Spleen (tissue), 13 donors: ENCODE measurements at places on chromosomes 13 and 19.

GRCh38 chr13:82259284-82259683 lies 1623.0 kb downstream of the SLITRK1 start:
- no peak for DNase-seq

DNA sequence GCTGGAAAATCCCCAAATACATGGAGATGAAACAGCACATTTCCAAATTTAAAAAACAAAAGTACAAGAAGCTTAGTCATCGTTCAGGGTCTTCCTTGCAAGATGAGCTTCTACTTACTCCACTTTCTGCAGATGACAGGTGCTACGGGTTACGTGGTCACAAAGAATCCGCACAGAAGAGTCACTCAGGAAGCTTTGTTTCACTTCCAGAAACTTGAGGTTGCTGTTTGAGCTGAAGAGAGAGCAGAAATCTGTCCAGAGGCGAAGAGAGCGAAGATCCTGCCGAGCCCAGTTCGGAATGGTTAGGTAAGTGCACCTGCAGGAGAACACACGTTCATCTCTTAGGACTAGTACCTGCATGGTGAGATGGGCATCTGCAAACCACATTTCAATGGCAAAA lies 9.4 kb downstream of the NLRP7 start:
- DNase-seq, result no peak

- no peak for DNase-seq
Observed at GRCh38 chr19:45509692-45510015, 2.4 kb downstream of the VASP start.

GRCh38 chr19:45153339-45154063 lies 7.3 kb downstream of the NKPD1 start:
- no peak for DNase-seq

GRCh38 chr13:42874221-42874620 lies 92.8 kb downstream of the FAM216B start:
- DNase-seq, result no peak

DNA sequence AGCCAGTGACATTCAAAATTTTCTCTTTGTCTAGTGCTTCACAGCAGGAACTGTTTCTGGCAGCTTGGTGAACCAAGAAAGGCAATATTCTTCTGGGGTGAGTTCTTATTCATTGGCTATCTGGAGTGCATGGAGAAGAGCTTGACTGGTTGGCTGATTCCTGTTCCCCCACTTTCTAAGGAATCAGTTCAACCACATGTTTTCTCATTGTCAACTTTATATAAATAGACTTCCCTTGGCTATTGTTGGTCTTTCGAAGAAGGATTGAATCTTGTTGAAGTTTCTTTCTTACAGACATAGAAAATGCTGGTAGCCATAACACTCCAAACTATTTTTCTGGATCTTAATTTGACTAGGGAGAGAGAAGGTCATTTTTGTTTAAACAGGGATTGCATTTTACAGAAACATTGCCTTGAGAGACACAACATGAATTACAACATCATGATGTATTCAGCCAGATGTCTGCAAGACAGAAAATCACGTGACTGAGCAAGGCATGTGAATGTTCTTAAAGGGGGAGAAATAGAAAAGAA lies 85.2 kb downstream of the EDNRB start:
- DNase-seq, result no peak

- no peak for DNase-seq
Observed at GRCh38 chr19:18137657-18138339, 15.2 kb upstream of the PIK3R2 start.

- no peak for DNase-seq
Observed at GRCh38 chr19:10206226-10206885, 11.6 kb upstream of the DNMT1 start.

DNA sequence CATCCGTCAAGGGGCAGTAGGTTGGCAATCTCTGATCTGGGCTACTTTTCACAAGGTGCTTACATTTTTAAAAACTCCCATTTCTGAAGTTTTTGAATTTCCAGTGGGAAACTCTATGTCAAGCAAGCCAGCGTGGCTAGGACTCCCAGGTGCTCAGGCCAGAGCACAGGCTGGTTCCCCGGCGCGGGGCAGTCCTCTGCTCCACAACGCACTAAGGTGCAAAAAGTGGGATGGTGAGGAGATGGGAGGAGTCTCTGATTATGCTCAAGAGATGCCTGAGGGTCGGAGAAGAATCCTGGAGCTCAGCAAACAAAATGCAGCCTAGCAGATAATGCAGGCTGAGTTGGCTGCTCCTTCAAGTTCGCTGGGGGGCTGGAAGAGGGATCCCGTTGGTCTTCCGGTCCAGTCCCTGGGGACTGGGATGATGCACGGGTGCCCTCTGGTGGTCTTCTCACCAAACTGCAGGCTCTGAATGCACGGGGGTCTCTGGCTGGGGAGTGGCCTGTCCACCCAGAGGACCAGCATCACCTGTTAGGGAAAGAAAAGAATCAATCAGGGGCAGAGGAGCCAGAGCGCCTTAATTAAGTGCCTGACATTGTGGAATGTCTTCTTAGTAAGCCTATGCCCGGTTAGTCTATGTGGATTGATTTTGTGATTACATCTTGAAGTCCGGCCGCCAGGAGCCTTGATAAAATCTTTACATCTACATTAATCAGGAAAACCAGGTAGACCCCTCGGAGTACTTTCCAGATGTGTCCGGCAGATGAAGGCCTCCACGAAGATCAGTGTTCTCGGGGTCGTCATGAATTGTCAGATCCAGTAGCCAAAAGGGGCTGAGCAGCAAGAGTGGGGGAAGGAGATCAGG lies 244.4 kb upstream of the MAB21L1 start:
- no peak for DNase-seq

DNA sequence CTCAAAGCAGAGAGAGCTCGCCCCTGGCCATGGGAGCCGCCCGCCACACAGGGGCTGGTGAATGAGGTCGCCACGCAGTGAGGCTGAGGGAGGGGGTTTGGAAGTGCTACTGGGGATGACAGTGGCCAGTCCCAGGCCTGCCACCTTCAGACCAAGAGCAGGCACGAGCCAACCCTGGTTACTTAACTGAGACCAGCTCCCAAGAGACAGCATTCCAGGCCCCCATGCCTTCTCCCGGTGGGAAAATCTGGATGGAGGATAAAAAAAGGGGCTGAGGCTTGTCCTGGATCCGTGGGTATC lies 43.3 kb downstream of the RAB20 start:
- DNase-seq, result no peak

- no peak for DNase-seq
Observed at GRCh38 chr13:85693889-85694511, 105.2 kb downstream of the SLITRK6 start.

GRCh38 chr13:52896827-52897659 lies 48.6 kb upstream of the PCDH8 start:
- DNase-seq, result no peak

DNA sequence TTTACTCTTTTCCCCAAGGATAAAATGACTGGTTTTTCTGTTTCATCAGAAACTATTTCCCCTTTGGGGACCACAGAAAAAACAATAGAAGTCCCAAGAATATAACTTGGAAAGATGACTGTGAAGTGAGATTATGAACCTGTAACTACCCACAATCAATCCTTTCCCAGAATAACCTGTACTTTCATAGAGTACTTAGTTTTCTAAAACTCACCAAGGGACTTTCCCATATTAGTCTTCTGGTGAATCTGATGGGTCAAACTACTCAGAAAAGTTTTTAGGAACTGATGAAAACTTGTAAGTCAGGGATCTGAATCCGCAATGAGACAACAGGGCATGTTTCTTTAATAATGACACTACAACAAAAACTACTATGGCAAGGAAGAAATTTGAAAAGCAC lies 62.6 kb downstream of the STK24 start:
- no peak for DNase-seq

DNA sequence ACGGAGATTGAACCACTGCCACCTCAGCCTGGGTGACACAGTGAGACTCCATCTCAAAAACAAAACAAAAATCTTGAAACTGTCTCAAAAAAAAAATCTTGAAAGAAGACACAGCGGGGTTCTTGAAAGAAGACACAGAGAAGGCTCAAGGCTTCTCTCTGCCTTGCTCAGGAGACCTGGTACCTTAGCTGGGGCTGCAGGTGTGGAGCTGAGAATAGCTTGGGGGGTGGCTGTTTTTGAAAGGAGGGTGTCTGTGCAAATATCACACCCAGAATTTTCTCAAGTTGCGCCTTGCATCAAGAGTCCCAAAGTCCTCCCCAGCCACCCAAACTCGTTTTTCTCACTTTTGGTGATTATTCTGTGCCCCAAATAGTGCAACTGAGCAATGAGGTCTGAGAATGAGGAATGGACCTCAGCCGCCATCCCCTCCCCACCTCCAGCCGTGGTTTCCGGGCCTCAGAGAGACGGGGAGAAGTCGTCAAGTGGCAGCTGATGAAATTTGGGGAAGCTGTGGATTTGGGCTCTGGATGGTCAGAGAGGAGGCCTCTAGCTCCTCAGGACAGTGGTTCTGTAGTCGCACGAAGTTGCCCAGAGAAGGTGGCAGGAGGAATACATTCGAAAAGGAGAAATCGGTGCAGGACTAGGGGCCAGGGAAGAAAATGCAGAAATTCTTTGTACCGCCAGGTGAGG lies 8.8 kb downstream of the S1PR2 start:
- no peak for DNase-seq

- DNase-seq, result no peak
Observed at GRCh38 chr13:106683918-106684317, 116.0 kb upstream of the ARGLU1 start.

DNA sequence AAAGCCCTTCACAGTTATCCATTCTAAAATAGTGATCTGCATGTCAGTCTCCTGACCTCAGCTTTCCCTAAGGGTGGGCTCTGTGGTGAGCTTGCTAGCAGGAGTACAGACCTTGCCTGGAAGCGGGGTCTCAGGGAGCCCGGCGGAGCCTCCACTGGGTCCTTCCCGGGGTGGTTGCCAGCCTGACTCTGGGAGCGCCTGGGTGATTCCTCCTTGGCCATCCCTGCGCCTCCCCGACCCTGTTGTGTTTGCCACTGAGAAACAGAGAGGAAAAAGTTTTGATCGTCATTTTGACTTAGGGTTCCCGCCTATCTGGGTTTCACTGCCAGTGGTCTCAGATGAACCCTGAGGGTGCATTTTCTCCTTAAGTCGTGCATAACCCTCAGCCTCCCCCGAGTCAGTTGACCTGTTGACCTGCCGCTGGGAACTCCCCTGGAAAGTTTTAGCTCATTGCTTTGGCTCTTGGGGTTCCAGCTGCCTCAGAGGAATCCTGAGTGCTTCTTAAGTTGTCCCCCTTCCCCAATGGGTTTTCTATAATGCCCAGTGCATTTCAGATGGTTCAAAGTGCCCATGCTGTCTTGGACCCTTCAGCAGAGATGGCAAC lies 117.8 kb downstream of the RAB20 start:
- no peak for DNase-seq

DNA sequence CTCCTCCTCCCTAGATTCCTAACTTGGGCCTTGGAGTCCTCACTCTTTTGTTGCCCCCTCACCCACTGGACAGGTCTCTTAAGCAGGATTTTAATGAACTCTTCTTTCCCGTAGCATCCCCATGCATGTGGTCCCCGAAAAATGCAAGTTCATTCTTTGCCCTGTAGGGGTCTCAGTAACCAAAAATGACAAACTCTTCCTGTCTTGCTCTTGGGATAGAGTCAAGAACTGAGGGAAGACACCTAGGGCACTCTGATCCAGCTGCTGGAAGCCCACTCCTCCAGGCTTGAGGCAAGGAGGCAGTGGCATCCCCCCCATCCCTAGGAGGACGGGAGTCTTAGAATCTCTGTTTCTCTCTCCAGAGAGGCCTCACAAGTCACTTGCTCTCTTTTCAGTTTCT lies 987.0 kb downstream of the DIAPH3 start:
- no peak for DNase-seq

DNA sequence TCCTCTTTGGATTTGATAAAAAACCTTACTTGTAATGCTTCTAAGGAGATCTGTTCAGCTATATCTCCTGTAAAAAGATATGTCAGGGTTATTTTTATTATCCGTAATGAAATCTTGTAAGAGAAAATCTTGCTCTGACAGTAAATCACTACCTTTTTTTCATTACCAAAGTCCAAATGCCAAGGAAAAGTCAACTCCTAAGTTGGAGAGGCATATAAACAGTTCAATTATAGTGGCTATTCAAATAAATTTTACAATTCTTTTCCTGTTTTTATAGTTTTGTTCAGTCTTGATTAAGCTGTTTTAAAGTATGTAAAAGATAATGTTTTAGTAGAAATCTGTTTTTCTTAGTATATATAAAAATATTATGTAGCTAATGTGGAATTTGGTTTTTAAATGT lies 9.0 kb downstream of the KCTD4 start:
- no peak for DNase-seq

GRCh38 chr13:32362574-32362973 lies 47.3 kb downstream of the BRCA2 start:
- no peak for DNase-seq

- no peak for DNase-seq
Observed at GRCh38 chr13:109840201-109840892, 54.0 kb upstream of the IRS2 start.

GRCh38 chr19:42461700-42462324 lies 19.1 kb upstream of the CXCL17 start:
- DNase-seq, result no peak

DNA sequence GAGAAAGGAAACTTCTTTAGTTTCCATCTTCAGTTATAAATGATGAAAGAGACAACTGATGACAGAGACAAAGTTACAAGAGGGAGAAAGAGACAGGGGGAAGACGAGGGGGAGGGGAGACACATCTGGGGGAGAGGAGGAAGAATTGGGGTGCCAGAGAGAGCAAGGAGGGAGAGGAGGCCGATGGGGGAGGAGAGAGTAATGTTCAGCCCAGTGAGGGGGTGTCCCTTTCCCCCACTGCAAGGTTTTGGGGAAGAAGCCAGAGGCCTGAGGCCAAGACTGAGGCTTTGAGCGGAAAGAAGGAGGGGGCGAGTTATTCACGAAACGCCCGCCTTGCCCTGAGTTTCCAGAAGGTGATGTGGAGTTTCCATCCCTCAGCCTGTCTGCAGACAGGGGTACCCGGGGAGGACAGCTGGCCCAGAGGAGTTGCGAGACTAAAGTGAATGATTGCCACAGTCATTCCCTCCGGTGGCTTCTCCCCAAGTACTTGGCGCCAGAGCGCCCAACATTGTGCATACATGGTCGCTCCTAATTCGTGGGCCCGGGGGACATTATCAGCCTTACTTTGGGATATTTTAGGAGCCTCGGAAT lies 558 bp upstream of the PPAN start:
- no peak for DNase-seq

GRCh38 chr19:14363183-14364097 lies 17.8 kb upstream of the ADGRE5 start:
- DNase-seq, result peak; percentile 90

GRCh38 chr13:48491423-48492095 lies 41.3 kb downstream of the RCBTB2 start:
- no peak for DNase-seq

GRCh38 chr13:78770601-78771000 lies 111.6 kb upstream of the OBI1 start:
- no peak for DNase-seq
